ENCODE measurements at places on chromosomes 3 and 15. TPM values are rescaled to one million over a fixed set of nuclear protein-coding genes. Genes with fewer than 3 reads are reported as not detected.

PP2D1 gene
- total RNA-seq = 0.78 TPM

GOLGA6L4 gene
- 2.8 TPM for total RNA-seq

DNAH12 gene
- total RNA-seq = 0.31 TPM

BOC gene
- total RNA-seq = 28.4 TPM

UROC1 gene
- total RNA-seq = 0.38 TPM

SLC12A8 gene
- total RNA-seq = 4.2 TPM
